ENCODE measurements at places on chromosomes 11 and 22.
A peak's percentile ranks its signal among the peaks of the same experiment; 100 is the strongest.

DNA sequence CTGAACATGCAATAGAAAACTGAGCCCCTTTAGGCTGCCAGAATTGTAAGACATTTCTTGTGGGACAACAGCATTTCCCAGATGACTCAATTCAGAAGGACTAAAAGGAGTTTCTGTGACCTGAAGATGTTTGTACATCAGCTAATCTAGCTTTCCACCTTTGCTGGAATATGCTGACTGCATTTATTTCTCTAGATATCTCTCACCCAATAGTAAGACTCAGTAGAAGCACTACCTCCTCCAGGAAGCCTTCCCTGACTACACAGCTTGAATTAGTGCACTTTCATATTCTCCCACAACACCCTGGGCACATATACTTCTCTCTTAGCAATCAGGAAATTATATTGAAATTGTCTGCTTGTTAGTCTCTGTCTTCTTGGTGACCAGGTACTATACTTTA is 98.1 kb upstream of the BLID start:
- peak overlapping the region; percentile 2 for H3K27ac ChIP-seq
- no peak for DNase-seq
- H3K4me1 ChIP-seq = no peaks in the 10 kb centered on the region

GRCh38 chr22:39148026-39148726 is 4.3 kb downstream of the CBX7 start:
- peaks cover 48% of the 10 kb centered on the region for H3K4me1 ChIP-seq
- no peaks in the 10 kb centered on the region for H3K36me3 ChIP-seq
- H3K4me3 ChIP-seq = peak overlapping the region; percentile 70

DNA sequence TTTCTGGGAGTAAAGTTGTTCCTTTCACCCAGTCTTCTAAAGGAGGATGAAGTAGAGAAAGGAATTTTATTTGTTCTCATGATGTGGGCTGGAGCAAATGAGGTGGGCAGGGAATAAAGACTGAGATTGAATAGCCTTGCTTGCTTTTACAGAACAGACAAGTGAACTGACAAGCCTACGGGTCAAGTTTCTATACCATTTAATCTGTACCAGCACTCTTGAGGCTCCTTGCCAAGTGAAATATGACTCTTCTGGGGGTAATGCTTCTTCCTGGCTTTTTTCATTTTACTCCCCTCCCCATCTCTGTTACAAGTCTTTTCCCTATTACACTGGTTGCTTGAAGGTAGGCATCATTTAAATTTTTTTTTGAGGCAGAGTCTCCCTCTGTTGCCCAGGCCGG is 54.8 kb downstream of the CSTPP1 start:
- H3K4me3 ChIP-seq = no peak overlapping the region
- no peaks in the 10 kb centered on the region for H3K4me1 ChIP-seq
- H3K27me3 ChIP-seq = no peaks in the 10 kb centered on the region
- no peak for DNase-seq
- H3K27ac ChIP-seq = no peak overlapping the region
- peaks cover 14% of the 10 kb centered on the region for H3K36me3 ChIP-seq

DNA sequence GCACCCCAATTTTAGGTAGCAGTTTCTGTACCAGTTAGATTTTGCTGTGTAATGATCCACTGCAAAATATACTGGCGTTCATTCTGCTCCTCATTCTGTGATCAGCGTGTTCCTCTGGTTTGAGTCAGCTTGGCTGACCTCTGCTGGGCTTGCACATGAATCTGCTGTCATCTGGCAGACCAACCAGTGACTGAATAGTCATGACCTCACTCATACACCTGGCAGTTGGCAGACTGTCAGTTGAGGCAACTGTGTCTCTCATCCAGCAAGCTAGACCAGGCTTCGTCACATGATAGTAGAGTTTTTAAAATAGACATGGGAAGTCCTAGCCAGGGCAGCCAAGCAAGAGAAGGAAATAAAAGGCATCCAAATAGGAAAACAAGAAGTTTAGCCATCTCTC is 316.3 kb upstream of the LARGE1 start:
- H3K4me3 ChIP-seq = no peak overlapping the region
- H3K27ac ChIP-seq = no peak overlapping the region
- no peaks in the 10 kb centered on the region for H3K36me3 ChIP-seq
- H3K27me3 ChIP-seq = no peaks in the 10 kb centered on the region
- DNase-seq = no peak
- no peaks in the 10 kb centered on the region for H3K4me1 ChIP-seq

- DNase-seq = no peak
- H3K27ac ChIP-seq = no peak overlapping the region
- no peaks in the 10 kb centered on the region for H3K4me1 ChIP-seq
- H3K27me3 ChIP-seq = no peaks in the 10 kb centered on the region
- peaks cover 2% of the 10 kb centered on the region for H3K36me3 ChIP-seq
Measured at GRCh38 chr22:26851125-26851524, 193.7 kb downstream of the MIAT start.

- H3K4me1 ChIP-seq = no peaks in the 10 kb centered on the region
- no peak for DNase-seq
- no peak overlapping the region for H3K4me3 ChIP-seq
- H3K36me3 ChIP-seq = peaks cover 2% of the 10 kb centered on the region
Measured at GRCh38 chr22:49699476-49699875, 128.2 kb downstream of the BRD1 start.
